ENCODE measurements at places on chromosomes 11 and 22.

- DNase-seq: no peak
These were observed 16.2 kb upstream of the NNMT start for GRCh38 chr11:114279792-114280546.

- DNase-seq: no peak
These were observed 51.2 kb downstream of the TPBGL start for GRCh38 chr11:75291741-75292140.

DNA sequence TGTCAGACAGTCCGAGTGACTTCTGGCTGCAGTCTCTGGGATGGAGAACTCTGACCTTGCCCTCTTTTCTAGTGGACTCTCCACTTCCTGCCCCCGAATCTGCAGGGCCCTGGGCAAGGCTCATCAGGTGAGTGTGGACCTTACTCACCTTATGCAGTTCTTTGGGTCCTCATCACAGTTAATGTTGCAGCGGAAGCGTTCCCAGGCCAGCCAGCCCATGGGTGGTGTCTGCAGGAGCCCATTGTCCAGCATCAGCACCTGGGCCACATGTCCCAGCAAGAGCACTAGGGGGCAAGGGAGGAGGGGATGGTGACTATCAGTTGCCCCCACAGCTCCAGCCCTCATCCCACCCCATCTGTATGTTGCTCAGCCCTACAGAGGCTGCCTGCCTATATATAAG lies 2.3 kb downstream of the NAGA start:
- DNase-seq: no peak

DNA sequence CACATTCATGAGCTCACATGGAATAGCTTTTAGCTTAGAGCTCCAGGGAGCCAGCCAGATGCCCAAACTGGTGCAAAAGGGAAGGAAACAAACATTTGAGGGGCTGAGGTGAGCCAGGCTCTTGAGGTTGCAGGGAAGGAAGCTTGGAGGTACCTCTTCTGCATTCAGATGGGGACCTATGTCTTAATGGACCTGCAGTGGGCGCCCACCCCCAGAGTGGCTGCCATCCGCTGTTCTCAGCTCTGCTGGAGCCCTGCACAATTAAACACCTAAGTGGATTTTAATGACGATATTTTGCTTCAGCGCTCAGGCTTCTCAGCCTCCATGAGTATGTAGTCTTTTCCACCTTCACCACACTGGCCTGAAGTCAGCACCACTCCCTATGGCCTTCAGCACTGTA lies 100.8 kb downstream of the LDLRAD3 start:
- DNase-seq: no peak

DNA sequence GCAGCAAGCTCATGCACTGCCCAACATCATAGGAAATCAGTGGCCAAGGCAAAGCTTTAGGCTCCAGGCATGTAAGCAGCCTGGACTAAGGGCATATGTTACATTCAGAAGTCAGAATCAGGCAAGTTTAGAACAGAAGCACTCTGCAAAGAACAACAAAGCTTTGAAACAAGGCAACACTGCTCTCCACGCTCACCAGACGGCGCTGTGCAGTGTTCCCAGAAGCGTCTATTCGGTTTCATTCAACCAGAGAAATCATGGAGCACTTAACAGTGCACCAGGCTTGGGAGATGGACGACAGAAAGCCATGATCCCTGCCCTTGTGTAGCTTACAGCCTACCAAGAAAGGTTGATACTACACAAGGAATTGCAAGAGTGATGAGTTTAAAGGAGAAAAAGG lies 555.8 kb downstream of the BUD13 start:
- peak; percentile 70 for DNase-seq

GRCh38 chr11:26187639-26188038 lies 144.3 kb upstream of the ANO3 start:
- DNase-seq: no peak

DNA sequence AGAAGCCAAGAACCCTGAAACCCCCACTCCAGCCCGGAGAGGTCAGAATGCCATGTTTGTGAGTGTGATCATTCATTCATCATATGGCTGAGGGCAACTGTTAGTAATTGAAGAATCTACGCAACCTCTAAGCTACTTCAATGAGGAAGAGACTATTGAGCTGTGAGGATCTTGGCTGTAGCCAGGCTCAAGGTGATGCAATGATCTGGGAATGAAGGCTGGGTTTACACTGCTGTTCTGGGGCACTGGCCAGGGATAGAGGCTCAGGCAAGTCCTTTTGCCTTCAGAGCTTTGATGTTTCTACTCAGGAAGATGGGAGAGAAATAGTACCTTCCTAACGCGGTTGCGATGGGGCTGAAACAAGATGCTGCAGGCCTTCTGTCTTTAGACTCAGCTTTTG lies 12.9 kb downstream of the CRYBB2 start:
- DNase-seq: no peak

DNA sequence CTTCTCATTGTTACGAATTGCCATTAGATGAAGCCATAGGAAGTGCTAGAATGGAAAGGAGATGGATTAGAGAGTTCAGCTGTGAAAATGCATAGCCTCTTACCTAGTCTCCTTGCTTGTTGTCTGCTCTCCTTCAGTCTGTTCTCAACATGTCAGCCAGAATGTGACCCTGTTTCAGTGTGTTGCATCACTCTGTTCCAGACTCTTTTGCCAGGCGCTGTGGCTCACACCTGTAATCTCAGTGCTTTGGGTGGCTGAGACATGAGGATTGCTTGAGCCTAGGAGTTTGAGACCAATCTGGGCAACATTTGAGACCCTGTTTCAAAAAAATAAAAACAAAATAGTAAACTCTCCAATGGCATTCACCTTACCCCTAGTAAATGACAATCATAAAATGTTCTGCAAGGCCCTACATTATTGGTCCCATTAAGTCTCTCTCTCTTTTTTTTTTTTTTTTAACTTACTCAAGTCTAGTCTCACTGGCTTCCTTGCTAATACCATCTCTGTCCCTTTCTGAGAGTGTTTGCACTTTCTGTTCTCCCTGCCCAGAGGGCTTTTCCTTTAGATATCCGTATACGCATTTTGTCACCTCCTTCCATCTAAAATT lies 39.4 kb downstream of the CYP2R1 start:
- no peak for DNase-seq

DNA sequence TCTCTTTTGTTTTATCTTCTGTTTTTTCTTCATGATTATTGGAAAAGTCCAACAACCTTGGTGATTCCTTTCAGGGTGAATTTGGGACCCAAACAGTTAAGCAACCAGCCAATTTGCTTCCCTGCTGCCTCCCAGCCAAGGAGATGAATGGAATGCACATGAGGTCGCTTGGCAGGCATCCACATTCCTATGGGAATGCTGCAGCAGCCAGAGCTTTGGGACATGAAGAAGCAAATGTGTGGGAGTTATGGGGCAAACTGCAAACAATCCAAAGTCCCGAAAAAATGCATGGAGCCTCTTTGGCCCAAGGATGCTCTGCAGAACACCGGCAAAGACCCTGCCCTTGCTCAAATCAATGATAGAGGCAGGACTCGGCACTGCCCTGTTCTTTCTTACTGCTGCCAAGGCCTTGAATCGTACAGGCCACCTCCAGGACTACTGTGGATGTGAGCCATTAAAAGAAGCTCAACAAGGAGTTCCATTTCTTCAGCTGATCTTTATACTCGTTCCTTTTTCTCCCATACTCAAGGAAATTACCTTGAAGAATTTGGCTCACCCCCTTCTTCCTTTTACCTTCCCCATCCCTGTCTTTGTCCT lies 117.3 kb upstream of the TEAD1 start:
- DNase-seq: no peak

- DNase-seq: no peak
These were observed 14.9 kb upstream of the SEC14L3 start for GRCh38 chr22:30486661-30487115.

DNA sequence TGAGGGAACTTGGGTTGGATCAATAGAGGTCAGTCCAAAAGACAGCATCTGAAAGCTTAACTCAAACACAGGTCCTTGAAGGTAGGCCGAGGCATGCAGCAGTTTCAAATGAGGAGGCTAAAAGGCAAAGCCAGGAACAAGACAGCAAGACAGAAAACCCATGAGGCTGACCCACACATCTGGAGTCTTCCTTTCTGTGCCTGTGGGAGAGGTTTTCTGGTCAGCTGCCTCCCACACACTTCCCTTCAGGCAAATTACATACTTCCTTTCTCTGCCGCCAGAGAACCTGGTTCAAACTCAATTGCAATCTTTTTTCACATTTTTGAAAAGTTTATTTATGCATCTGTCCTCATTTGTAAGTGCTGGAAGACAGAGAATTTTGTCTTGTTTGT lies 29.8 kb upstream of the CRTAM start:
- DNase-seq: no peak

DNA sequence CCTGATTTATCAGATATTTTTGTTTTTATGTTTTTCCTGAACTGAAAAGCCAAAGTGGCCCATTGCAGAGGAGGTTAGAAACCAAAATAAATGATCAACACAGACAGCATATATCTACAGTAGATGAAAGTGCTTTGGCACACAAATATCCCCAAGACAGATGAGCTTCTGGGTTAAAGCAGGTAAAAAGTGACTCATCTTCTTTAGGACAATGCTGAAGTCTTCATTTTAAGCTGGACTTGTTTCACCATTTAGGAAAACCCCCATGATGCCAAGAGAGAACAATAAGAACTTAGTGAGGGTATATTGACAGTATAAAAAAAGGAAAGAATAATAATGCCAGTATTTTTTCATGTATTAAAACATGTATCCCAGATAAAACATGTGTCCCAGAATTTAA lies 100.8 kb upstream of the OR9G4 start:
- DNase-seq: no peak

- no peak for DNase-seq
These were observed 145.3 kb downstream of the CRYBB2 start for GRCh38 chr22:25364736-25365241.

- DNase-seq: no peak
These were observed 431.3 kb downstream of the CNTN5 start for GRCh38 chr11:99452075-99452474.

DNA sequence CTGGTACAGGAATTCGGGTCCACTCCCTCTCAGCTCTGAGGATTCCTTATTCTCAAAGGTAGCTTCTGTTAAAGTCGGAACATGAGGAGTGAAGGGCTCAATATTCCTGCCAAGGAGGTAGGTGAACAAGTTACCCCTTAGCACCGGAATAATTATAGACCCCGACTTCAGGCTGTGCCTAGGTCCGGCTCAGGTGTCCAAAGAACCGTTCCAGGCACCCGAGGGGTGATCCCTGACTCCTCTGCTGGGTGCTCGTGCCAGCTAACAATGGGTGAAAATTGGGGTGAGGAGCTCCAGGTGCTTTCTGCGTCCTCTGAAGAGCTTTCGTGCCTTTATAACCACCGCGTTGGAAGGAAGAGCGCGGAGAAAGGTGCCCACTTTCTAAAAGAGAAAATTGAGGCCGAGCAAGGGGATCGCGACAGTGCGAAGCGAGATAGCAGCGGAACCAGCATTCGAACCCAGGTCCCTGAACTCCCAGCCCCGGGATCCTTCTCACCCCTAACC lies 393 bp downstream of the CYB561A3 start:
- DNase-seq: no peak

GRCh38 chr22:29167032-29167911 lies 38.4 kb upstream of the EMID1 start:
- no peak for DNase-seq

GRCh38 chr11:134469627-134470026 lies 57.6 kb upstream of the B3GAT1 start:
- DNase-seq: no peak

DNA sequence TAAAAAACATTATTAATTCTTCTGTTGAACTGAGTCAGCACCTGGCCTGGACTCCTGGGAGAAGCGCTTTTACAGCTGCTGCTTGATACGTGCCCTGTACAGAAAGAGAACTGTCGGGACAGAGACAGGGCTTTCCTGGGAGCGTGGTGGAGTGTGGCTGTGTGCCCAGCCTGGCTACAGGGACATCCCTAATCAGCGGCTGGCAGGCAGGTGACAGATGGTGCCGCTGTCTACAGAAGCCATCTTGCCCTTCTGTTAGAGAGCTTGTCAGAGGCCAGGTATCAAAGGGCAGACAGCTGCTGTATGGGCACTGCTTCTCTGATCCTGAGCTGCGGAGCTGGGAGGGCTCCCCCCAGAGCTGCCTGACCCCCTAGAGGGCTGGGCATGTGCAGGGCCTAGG lies 361.8 kb downstream of the TENM4 start:
- no peak for DNase-seq

- no peak for DNase-seq
These were observed 2.7 kb upstream of the GRAMD1B start for GRCh38 chr11:123427405-123427804.

DNA sequence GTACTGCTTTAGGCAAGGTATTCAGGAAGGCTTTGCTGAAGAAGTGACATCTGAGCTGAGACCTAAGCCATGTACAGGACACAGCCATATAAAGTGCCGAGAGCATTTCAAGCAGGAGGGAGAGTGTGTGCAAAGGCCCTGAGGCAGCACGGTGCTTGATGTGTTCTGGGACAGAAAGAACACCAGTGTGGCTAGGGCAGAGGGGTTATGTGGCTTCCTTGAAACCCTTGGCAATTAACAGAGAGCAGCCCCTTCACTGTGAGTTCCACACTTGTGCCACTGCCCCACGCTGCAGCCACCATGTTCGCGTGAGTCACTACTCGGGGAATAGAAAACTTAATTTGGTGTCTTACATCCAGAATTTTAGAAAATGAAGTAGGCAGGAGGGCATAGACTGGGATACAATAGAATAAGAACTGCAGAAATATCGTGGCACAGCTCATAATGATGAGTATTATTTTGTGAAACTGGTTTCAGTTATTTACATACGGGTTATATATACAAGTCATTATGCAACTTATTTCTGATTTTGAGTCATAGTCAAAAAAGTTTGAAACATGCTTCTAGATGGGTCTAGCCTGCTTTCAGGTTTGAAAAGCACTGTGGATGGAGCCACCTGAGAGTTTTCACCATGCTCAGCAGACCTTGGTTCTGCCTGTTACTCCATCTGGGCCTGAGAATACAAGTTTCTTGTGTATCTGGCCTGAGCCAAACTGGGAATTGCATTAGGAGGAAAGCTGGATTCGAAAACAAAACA lies 11.8 kb downstream of the IL10RA start:
- DNase-seq: no peak

GRCh38 chr11:23288003-23288783 lies 427.9 kb upstream of the CCDC179 start:
- DNase-seq: no peak

- DNase-seq: no peak
These were observed 25.3 kb downstream of the PARVA start for GRCh38 chr11:12402691-12403120.

DNA sequence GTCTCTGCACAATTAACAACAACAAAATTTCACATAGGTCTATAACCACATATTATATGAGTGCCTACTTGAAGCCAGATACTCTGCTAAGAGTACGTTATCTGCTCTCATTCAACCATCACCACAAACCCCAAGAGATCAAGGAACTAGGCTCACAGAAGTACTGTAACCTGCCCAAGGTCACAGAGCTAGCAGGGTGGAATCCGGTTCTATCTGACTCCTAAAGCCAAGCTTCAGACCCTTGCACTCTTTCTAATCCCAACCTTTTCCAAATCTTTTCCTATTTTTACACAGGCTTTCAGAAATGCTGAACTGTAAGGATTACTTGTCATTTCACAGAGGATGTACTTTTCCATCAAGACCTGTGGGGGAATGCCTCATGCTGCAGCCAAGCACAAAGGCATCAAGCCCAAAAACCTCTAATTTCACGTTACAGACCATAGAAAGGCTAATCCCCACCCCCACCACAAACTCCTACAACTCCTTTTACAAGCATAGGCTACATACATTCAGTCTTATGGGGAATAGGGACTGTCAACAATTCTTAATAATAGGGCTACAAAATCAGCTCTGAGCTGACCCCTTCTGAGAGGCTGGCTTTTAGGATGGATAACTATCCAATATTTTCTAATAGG lies 927 bp downstream of the PRCP start:
- DNase-seq: no peak

All from endothelial cell (in vitro differentiated cells).